ENCODE measurements at places on chromosomes 16 and 17.

DNA sequence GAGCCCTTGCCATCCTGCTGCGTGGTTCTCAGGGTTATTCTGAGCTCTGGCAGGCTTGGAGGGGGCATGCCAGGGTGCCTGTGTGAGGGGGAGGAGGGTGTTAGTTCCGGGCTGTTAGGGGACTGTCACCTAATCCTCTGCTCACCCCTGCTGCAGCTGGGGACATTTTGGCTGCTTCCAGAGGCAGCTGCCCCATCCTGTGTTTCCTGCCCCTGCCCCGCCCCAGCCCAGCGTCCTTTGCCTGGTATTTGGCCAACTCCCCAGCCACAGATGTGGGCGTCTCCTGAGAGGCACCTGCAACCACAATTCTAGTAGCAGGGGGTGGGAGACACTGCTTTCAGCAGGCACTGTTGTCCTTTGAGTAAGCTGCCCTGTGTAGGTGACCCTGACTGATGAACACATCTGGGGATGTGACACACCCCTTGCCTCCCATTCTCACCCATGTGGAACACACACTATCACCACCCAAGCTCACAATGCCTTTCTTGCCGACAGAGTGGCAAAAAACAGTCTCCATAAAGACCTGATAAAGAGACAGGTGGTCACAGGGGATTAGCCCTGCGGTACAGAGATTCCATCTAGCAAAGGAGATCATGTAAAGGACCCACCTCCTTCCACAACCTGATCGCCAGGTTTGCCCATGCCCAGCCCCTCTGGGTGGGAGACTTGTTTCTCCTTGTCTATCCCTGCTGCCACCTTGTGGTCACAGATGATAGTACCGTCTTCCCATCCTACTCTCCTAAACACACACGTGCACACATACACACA, at the start of gene CHRNE:
Gene CHRNE, minus strand, starts transcription at position 48 of the 768 bp plus-strand sequence. Its CDS starts 35 bp downstream, at position 13.
- peak; percentile 81 for DNase-seq

GRCh38 chr17:56020369-56020768, 132.9 kb upstream of the ANKFN1 start:
- no peak for DNase-seq

GRCh38 chr16:16045879-16046278, 96.5 kb downstream of the ABCC1 start:
- DNase-seq, result no peak

- DNase-seq, result no peak
Observed at GRCh38 chr17:35022536-35023063, 40.9 kb downstream of the RFFL start.

GRCh38 chr16:12168074-12169000, 191.8 kb downstream of the SNX29 start:
- DNase-seq, result no peak
